ENCODE measurements at places on chromosomes 16 and 17. TPM values are rescaled to one million over a fixed set of nuclear protein-coding genes. Genes with fewer than 3 reads are reported as not detected.

DNA sequence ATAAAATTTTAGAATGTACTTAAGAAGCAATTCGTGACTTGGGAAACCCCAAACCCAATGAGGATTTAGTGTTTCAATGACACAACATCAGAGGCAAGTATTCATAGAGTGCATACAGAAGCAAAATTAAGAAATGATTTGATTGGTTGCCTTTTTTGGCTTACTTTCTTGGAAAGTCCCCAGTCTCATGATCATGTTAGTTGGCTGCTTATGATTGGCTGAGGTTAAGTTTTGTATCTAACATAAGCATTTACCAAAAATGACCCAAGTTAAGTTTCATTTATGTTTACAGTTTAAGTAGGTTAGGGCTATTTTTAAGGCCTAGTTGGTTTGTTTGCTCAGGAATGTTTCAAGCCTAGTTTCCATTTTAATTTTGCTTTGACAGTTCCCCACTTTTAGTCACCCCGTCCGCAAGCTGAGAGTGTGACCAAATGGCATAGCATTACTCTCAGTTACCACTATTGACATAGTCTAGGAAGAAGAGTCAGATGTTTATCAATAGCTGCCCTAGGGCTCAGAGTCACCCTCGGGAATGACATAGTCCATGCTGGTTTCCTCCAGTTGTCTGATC is 36.2 kb downstream of the DGKE start:
- H3K36me3 ChIP-seq: no peaks in the 10 kb centered on the region
- H3K4me3 ChIP-seq: no peak overlapping the region
- no peak for DNase-seq
- H3K27me3 ChIP-seq: no peaks in the 10 kb centered on the region

DNA sequence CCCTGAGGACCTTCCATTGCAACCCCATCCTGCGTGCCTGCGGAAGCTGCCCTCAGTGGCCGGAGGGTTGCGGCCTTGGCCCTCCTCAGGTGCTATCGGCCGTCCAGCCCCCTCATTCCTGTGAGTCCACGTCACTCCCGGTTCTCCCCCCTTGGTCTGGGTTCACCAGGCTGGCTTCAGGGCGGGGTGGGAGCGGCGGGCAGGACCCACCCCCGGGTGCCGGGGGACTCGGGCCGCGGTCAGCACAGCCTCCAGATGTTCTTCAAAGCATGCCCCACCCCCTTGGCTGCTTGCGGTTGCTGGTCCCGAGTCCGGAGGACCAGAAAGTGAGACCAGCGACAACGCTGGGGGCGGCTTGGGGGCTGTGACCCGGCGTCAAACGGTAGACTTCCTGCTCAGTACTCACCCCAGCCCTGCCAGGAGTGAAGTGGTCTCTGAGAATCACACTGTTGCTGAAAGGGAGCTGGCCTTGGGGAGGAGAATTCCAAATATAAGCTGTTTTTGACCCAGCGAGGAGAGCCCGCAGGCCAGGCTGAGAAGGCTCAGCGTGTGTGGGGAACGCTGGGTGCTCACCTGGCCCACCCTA is 4.5 kb downstream of the ZNF469 start:
- DNase-seq: no peak
- peaks cover 41% of the 10 kb centered on the region for H3K4me1 ChIP-seq
- no peak overlapping the region for H3K4me3 ChIP-seq
- peaks cover 65% of the 10 kb centered on the region for H3K36me3 ChIP-seq
- peak overlapping the region; percentile 95 for H3K27ac ChIP-seq

PSMD7 gene
- 112 TPM for total RNA-seq

GRCh38 chr17:33297643-33298042 is 4.5 kb upstream of the ASIC2 start:
- no peak for DNase-seq
- no peak overlapping the region for H3K4me3 ChIP-seq
- H3K27me3 ChIP-seq: peaks cover 22% of the 10 kb centered on the region
- no peaks in the 10 kb centered on the region for H3K36me3 ChIP-seq
- H3K27ac ChIP-seq: no peak overlapping the region
- H3K4me1 ChIP-seq: no peaks in the 10 kb centered on the region

GRCh38 chr17:62309396-62309795 is 71.0 kb upstream of the EFCAB3 start:
- no peaks in the 10 kb centered on the region for H3K36me3 ChIP-seq
- H3K27ac ChIP-seq: no peak overlapping the region
- no peak for DNase-seq
- H3K27me3 ChIP-seq: peaks cover 4% of the 10 kb centered on the region
- H3K4me1 ChIP-seq: no peaks in the 10 kb centered on the region

DNA sequence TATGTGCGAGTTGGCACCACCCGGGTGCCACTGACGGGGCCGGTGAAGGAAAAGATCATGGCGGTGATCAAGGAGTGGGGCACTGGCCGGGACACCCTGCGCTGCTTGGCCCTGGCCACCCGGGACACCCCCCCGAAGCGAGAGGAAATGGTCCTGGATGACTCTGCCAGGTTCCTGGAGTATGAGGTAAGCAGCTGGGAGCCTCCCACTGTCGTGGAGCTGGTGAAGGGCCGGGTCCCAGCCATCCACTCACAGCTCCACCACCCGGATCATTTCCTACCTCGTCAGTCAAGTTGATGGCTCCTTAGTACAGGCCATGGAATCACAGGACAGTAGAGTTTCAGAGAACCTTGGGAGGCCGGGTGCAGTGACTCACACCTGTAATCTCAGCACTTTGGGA is 20.0 kb downstream of the ATP2A1 start:
- H3K27me3 ChIP-seq: no peaks in the 10 kb centered on the region
- DNase-seq: no peak
- no peak overlapping the region for H3K27ac ChIP-seq
- H3K36me3 ChIP-seq: no peaks in the 10 kb centered on the region

DNA sequence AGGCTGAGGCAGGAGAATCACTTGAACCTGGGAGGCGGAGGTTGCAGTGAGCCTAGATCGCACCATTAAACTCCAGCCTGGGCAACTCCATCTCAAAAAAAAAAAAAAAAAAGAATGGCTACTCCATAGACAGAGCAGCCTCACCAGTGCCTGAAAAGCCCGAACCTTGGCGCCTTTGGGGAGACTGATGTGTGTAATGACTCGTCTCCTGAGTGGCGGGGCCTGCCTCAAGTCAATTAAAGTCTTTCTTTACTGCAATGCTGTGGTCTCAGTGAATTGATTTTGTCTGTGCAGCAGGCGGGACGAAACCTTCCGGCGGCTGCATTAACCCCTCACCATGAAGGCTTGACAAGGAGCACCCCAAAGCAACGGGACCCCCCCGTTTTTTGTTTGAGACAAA is 3.5 kb upstream of the UQCC4 start:
- no peak for DNase-seq
- H3K4me3 ChIP-seq: no peak overlapping the region
- H3K27me3 ChIP-seq: no peaks in the 10 kb centered on the region
- no peak overlapping the region for H3K27ac ChIP-seq
- peaks cover 13% of the 10 kb centered on the region for H3K36me3 ChIP-seq

TNS4 gene
- not detected for total RNA-seq

DNA sequence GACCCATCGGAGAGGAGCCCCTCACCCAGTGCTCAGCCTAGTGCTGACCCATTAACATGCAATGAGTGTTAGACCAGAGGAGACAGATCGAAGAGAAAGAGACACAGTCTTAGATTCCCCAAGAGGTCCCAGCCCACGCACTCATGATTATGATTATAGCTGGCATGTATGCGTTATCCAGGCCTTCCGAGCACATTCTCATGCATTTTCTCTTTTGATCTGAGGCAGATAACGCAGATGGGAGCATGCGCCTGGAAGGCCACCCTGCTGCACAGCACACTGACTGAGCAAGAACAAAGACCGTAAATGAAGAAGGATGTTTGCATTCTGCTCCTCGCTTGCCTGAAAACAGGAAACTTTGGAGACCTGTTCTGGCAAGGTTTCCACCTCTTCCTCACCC is 232.7 kb downstream of the SOX9 start:
- no peak overlapping the region for H3K27ac ChIP-seq
- DNase-seq: no peak
- H3K36me3 ChIP-seq: no peaks in the 10 kb centered on the region

DNA sequence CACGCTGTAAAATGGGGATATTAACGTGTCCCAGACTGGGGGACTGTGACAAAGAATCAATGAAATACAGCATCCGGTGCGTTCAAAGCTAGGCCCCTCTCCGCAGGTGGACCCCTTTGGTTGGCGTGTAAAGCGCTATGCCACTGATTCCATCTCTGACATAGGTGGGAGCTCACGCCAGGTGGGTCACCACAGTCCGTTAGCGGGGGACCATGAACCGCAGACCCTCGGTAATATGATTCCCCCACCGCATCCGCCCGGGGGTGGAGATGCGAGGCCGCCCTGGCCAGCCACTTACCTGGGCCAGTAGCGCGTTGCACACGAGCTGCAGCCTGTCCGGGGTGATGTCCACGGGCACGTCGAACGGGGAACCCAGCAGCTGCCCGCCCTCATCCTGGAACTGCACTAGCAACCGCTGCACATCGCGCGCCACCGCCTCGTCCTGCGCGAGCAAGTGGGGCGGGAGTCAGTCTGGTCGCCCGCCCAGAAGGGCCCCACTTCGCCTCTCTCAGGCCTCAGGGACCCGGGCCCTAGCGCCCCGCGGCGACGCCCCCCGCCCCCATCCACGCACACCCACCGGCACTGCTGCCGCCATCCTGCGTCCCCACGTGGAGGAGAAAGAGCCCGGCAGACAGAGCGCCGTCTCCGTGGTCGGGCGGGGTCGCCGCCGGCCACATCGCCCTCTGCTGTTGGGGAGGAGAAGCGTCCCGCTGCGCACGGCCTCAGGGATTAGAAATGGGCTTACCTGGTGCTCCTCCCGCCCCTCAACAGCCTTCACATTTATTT is at the start of gene NLE1:
Gene NLE1 (minus strand): TSS at position 623 of the 786 bp plus-strand sequence. CDS start 28 bp downstream, at position 595.
- H3K36me3 ChIP-seq: peaks cover 32% of the 10 kb centered on the region
- peak; percentile 77 for DNase-seq
- no peaks in the 10 kb centered on the region for H3K27me3 ChIP-seq
- H3K27ac ChIP-seq: 0 out of 2 replicates have a peak within 1 kb of the TSS, but pooled peaks have one; percentile 6
- peaks cover 5% of the 10 kb centered on the region for H3K4me1 ChIP-seq

KCNJ16 gene
- not detected for total RNA-seq

- H3K4me3 ChIP-seq: no peak overlapping the region
- no peak for DNase-seq
- no peaks in the 10 kb centered on the region for H3K27me3 ChIP-seq
- H3K36me3 ChIP-seq: peaks cover 17% of the 10 kb centered on the region
- H3K4me1 ChIP-seq: peaks cover 29% of the 10 kb centered on the region
- no peak overlapping the region for H3K27ac ChIP-seq
Measured at GRCh38 chr17:60252459-60252858, 102.7 kb downstream of the CA4 start.

DNA sequence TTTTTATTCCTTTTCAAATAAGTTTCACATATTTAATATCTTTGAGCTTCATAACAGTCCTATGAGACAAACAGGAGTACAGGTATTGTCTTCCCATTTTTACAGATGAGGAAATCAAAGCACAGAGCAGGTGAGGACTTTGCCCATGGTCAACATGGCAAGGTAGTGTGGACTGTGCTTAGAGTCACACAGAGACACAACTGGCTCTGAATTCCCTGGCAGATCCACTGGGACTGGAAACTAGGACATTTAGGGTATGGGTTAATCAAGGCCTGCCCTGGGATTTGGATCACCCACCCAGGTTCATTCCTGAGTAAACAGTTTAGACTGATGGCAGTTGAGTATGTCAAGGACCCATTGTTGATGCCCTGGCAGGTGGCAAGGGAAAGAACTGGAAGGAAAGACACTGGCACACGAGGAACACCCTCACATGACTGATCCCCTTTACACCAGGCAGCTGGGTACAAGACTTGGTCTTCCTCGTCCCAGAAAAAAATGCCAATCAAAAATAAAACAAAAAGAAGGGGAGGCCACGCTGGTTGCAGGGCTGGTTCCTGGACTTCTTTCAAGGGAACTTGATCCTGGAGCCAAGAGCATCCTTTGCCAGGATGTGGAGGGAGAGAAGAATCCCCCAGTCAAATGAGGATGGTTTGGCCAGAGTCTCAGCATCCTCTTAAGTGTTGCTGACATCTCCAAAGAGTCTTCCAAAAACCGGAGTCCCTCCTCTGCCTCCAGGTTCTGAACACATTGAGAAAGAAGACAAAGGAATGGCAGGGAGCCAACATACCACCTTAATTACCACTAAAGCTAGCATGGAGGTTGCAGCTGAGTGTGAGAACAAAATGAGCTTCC is 34.9 kb downstream of the CHD9 start:
- no peaks in the 10 kb centered on the region for H3K27me3 ChIP-seq
- H3K36me3 ChIP-seq: no peaks in the 10 kb centered on the region
- H3K27ac ChIP-seq: no peak overlapping the region
- peaks cover 21% of the 10 kb centered on the region for H3K4me1 ChIP-seq

- 0 out of 2 replicates have a peak, but pooled peaks cover 3% of the 10 kb centered on the region for H3K36me3 ChIP-seq
- no peak for DNase-seq
- no peak overlapping the region for H3K27ac ChIP-seq
- H3K27me3 ChIP-seq: no peaks in the 10 kb centered on the region
Measured at GRCh38 chr17:65104541-65104940, 32.6 kb upstream of the RGS9 start.

- peak within 1 kb of the TSS; percentile 36 for H3K27ac ChIP-seq
- H3K4me1 ChIP-seq: peaks cover 24% of the 10 kb centered on the region
- H3K4me3 ChIP-seq: peak within 1 kb of the TSS; percentile 47
- no peaks in the 10 kb centered on the region for H3K27me3 ChIP-seq
Measured at GRCh38 chr16:29900102-29900887, at the start of gene ASPHD1. ASPHD1 (plus strand) TSS chr16:29900488; CDS start chr16:29900972, 484 bp downstream.

DNA sequence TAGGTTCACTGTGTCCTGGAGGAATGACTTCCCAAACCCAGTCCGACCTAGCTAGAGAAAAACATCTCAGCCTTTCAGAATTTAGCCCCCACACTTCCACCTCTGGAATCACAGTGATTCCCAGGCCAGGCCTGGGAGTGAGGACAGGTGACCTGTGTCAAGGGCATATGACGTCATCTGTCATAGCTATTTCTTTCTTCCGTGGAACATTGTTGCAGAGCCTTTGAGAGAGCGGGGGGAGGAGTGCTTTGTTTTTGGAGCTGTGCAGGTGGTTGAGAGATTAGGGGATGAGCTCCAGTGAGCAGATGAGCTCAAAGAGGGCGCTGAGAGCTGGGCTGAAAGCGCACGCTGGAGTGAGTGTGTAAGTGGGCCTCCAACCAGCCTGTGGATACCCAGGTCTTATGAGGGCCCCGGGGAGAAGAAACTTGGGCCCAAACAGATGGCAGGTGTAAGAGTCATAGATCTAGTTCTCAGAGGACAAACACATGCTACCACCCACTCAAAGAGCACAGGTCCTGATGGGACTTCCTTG is 344.8 kb downstream of the SNX29 start:
- H3K36me3 ChIP-seq: no peaks in the 10 kb centered on the region
- no peaks in the 10 kb centered on the region for H3K27me3 ChIP-seq
- H3K27ac ChIP-seq: no peak overlapping the region
- no peaks in the 10 kb centered on the region for H3K4me1 ChIP-seq
- no peak overlapping the region for H3K4me3 ChIP-seq

ARL5C gene
- not detected for total RNA-seq

- no peak overlapping the region for H3K27ac ChIP-seq
- H3K36me3 ChIP-seq: peaks cover 39% of the 10 kb centered on the region
- peaks cover 32% of the 10 kb centered on the region for H3K4me1 ChIP-seq
- no peak for DNase-seq
- H3K4me3 ChIP-seq: no peak overlapping the region
Measured at GRCh38 chr17:31251970-31252328, 45.1 kb downstream of the OMG start.

MCRIP1 gene
- total RNA-seq: 154 TPM

NKD1 gene
- 0.42 TPM for total RNA-seq

Measured in SJSA1 (cell line).